Hematopoietic multipotent progenitor cell (in vitro differentiated cells): ENCODE measurements at places on chromosomes 2 and 18. TPM values are rescaled to one million over a fixed set of nuclear protein-coding genes. Genes with fewer than 3 reads are reported as not detected.

DNA sequence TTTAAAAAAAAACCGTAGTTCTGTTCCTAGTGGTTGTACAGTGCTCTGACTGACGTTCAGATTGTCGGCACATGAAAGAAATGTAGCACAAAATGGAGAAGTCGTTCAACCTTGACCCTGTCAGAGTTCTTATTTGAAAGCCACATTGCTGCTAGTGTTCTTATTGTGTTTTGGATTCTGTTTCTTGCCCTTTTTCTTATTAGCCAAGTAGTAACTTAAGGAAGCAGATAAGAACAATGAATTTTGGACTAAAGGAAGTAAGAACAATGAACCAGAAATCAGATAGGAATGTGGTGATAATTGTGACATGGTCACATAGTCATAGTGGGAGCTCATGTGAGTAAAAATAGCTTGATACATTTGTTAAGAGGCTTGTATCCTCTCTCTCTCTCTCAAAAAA lies 45.9 kb downstream of the RPIA start:
- DNase-seq: no peak

DNA sequence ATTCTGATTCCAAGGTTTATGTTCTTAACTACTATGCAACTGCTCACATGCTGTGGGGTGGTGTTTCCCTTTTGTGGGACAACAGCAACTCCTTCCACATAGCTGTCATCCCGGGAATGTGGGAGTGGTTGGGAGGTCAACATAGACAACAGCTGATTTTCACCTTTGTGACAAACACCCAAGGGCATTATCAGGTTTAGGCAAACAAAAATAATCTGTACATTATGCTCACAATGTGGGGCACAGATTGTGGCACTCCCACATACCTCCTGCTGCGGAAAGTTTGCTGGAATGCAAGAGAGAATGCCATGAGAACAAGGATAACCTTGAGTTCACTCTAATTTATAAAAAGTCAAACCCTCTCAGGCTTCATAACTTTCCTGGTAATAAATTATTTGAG lies 582.6 kb downstream of the CNTNAP5 start:
- no peak for DNase-seq

DNA sequence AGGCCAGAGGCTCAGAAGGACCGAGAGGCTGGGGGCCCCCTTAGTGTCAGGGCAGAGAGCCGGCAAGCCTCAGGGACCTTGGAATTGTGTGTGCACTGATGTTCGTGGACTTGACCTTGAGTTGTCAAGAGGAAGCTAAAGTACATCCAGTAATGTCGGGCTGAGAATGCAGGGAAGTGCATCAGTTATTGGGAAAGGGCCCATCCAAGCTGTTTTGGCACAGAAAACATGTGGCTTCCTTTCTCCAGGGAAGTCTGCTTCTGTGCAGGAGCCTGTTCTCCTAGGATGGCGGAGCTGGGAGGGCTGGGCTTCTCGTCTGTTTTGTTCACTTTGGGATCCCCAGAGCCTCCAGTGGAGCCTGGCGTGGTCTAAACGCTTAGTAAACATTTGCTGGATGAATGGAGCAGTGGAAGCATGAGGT lies 23.7 kb downstream of the ATOH8 start:
- no peak for DNase-seq

DNA sequence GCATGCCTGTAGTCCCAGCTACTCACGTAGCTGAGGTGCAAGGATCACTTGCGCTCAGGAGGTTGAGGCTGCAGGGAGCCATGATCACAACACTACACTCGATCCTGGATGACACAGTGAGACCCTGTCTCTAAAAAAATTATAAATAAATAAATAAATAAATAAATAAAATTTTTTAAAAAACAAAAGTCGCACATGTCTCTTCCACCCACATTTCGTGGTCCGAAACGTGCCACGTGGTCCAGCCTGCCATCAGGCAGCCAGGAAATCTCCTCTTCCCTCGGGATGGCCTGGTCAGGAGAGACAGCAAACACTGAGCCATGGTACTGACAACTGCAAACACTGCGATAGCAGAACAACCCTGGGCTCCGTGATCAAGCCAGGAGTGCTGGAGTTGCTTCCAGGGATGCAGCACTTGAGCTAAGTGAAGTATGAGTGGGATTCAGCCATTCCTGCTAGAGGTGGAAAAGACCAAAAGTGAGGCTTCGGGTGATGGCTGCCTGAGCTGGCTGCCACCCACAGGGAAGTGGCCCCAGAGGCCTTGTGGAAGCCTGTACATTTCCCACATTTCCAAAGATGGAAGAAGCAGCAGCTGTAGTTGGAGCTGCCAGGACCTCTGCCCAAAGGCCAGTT lies 193.1 kb downstream of the SMAD2 start:
- DNase-seq: no peak

Gene SERPINB12
- not detected for total RNA-seq
